NCI-H1436 (cell line): ENCODE measurements at places on chromosomes 7 and 10.

GRCh38 chr7:37510043-37510634, 61.5 kb upstream of the ELMO1 start:
- no peak for DNase-seq

DNA sequence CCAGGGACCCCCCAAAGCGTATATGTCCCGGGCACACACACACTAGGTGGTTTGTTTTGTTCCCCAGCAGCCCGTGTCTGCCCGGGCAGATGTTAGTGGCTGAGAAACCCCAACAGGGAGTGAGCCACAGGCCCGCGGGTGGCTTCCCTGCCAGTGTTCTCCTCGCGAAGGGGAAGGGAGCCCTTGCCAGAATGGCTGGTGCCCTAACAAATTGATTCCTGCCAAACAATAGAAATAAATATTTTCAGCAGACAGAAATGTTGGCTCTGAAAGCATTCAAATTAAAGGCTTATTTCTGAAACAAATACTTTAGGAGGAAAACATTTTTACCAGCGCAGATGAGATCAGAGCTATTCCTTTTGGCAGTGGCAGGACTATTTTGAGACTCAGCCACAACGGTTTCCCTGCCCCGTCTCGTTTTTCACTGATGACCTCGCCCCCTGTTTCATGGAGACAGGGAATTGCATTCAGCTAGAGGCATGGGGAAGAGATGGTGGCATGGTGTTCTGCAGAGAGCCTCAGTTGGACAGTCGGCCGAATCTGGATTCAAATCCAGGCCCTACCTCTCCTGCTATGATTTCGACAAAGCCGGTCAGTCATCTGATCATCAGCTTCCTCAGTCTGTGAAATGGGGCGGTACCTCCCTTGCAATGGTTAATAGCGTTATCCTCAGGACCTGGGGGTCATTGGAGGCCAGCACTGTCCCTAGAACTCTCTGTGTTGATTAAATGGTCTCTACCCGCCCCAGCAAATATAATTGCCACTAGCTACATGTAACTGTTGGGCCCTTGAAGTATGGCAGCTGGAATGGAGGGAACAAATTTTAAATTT, 84.5 kb downstream of the CUX1 start:
- DNase-seq = no peak

DNA sequence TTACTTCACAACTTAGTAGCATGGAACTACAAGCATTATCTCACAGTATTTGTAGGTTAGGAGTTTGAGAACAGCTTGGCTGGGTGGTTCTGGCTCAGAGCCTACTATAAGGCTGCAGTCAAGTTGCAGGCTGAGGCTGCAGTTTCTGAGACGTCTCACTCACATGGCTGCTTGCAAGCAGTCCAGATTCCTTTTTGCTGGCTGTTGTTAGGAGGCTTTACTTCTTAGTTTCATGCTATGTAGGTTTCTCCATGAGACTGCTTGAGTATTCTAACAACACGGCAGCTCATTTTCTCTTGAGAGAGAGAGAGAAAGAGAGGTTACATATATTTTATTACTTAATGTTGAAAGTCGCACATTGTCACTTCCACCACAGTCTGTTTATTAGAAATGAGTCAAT, 1073.9 kb downstream of the NXPH1 start:
- DNase-seq = no peak

DNA sequence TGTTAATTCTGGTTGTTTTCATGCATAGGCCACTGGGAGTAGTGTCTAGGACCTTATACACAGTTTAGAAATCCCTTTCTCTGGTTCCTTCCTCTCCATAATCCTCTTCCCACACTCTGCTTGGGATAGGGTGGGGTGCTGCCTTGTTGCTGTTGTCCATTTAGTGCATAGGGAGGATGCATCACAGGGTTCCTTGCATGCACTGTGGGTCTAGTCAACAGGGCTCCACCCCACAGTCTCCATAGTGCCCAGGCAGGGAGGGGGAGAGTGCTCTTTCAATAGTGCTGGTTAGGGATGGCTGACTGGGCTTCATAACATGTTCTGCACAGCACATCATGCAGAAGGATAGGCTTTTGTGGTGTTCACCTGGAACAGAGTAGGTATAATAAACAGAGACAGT, 81.1 kb downstream of the ARHGAP12 start:
- no peak for DNase-seq

GRCh38 chr7:30654296-30655090, 27.8 kb downstream of the CRHR2 start:
- no peak for DNase-seq

- DNase-seq = no peak
Observed at GRCh38 chr10:63103971-63104409, 29.1 kb upstream of the NRBF2 start.

- no peak for DNase-seq
Observed at GRCh38 chr10:58089739-58090138, 178.0 kb downstream of the IPMK start.

GRCh38 chr10:91271886-91272285, 51.4 kb downstream of the PCGF5 start:
- DNase-seq = no peak

GRCh38 chr7:1567896-1568510, 1.8 kb downstream of the PSMG3 start:
- no peak for DNase-seq

GRCh38 chr7:1919539-1920265, 249.6 kb downstream of the ELFN1 start:
- DNase-seq = no peak

GRCh38 chr7:23232966-23233365, 13.6 kb upstream of the GPNMB start:
- DNase-seq = no peak

DNA sequence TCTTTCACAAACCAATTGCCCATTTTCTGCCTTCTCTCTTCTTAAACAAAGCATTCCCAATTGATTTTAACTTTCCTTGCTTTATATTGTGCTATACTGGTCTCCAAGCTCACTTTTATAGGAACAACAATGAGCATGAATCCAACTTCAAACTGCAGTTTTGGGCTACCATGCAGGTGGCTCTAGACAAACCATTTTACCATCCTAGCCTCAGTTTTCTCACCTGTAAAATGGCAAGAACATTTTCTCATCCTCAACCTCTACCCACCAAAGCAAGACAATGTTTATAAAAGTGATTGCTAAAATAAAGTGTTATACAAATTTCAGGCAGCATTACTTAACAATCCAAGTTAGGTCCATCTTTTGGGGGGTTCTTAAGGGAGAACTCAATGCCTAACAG, 66.8 kb upstream of the ASAH2 start:
- DNase-seq = no peak

GRCh38 chr7:114481999-114482398, 67.4 kb downstream of the FOXP2 start:
- DNase-seq = peak; percentile 80

DNA sequence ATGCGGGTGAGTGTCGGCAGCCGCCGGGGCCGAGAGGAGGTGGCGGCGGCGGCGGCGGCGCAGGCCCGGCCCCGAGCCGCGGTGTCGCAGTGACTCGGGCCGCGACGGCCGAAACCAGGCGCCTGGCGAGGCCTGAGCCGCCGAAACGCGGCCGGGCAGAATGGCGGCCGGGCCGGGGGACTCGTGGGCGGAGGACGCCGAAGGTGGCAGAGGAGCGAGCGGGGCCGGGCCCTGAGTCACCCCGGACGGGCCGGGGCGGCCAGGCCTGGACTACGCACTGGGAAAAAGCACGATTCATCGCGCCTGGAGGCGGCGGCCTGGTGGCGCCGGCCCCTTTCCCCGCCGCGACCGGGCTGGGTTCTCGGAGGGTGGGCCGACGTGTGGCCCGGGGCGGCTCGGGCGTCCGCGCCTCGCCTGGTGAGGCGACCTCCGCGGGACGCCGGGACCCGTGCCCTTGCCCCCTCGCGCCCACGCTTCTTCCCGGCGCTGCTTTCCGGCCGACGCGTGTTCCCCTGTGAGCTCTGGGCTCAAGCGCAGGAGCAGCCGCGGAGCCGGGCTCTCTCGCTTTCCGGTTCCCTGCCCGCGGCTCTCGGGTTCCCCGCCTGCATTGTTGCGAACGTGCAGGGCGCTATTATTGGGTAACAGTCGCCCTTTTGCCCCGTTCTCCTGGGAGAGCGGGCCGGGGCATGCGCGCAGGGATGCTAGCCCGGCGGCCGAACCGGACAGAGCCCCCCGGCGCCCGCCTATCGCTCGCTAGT, 500 bp downstream of the CUL1 start:
- peak; percentile 31 for DNase-seq

DNA sequence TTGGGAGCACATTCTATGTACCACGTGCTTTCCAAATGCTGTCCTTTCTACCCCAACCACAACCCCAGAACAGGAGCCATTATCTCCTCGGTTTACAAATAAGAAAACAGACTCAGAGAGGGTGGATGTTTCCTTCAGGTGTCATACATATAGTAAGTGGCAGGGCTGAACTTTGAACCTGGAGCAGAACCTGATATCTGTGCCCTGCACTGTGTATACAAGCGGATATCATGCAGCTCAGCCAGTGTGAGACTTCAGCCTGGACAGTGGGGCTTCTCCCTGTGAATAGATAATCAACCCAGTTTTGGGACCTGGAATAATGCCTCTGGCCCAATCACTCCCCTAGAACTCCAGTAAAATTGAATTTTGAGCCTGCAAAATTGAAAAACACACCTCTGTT, 341.1 kb downstream of the GRID1 start:
- DNase-seq = no peak

DNA sequence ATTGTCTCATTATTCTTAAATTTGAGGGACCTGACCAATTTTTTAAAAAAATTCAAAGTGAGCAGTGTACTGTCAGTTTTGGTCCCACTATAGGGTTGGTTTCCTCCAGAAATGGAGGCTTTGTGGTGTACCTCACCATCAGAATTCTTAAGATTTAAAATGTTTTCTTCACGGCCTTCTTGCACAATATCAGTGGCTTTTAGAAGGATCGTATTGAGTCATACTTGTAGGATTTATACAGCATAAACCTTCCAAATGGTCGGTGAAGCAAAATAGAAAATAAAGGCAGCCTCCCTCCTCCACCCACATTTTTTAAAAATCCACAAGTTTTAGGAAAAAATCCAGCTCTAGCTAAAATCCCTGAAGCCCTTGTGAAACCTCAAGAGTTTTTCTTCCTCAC, 126.4 kb downstream of the RNLS start:
- no peak for DNase-seq

DNA sequence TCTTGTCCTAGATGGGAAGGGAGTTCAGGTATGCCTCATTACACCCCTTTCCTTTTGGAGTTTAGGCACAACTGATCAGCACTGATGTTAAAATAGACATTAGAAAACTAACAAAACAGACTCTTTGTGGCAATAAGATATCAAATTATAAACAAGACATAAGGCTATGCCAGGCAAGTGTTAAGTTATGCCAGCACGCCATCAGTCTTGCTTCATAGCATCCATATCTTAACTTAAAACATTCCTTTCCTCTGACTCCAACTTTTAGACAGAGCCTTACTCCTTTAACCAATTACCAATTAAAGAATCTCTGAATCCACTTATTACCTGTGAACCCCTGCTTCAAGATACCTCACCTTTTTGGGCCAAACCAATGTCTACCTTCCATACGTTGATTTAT, 126.2 kb upstream of the ETV1 start:
- DNase-seq = no peak

DNA sequence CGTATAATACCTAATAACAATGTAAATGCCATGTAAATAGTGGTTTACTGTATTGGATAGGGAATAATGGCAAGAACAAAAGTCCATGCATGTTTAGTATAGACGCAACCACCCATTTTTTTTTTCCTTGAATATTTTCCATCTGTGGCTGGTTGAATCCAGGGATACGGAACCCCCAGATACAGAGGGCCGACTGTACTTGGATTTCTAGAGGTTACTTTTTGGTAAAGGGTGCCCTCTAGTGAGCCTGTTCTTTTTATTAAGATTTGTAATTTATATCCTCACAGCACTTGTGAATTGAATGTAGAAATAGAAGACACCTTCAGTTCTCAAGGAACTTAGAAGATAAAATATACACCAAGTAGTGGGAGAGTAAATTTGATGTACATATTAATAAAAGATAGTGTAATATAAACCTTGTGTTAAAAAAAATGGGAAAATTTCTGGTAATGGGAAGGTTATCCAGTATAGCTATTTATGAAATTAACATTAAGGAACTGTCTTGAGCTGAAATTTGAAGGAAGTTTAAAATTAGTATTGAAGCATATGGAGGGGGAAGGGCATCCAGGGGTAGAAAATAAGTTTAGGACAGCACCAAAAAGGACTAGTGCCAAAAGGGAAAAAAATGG, 32.0 kb downstream of the EXOC6 start:
- peak; percentile 30 for DNase-seq

DNA sequence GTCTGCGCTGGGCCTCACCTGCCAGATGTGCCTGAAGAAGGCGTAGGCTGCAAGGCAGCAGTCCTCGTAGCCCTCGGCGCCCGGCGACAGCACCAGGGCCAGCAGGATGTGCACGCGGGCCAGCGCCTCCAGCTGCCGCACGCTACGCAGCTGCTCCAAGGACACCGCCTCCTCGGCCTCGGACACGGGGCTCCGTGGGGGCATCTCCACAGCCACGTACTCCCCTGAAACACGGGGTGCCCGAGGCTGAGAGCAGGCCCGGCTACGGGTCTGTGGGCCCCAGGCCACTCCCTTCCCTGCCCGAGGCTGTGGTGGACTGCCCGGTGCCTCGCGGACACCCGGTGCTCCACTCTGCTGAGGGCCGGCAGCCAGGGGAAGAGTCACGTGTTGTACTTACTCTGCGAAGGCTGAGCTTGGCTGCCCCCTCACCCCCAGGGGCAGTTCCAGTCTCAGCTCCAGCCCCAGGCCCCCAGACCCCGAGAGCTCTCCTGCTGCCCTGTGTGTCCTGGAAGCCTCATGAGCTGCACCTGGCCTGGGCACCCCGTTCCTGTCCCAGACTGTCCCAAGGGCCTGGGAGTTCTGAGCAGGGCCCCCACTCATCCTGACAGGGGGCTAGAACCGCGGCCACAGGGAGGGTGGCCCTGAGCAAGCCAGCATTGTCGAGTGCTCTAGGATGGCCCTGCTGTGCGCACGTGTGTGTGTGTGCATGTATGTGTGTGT, 62.8 kb downstream of the CFAP46 start:
- DNase-seq = no peak

DNA sequence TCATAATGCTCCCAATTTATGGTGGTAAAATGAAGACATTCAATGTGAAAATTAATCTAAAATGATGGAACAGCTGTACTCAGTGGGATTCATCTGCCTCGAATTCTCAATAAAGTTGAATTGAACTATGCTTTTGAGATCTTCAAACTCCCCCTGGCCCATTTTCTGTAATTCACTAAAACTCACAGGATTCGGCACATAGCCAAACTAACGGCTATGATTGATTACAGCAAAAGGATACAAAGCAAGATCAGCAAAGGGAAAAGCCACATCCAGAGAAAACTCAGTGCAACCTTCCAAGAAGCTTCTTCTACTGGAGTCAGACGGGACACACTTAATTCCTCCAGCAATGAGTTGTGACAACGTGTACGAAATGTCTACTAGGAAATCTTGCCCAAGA, 307.5 kb downstream of the CNTNAP2 start:
- DNase-seq = no peak
